ENCODE measurements at places on chromosomes 5 and 9. TPM values are rescaled to one million over a fixed set of nuclear protein-coding genes. Genes with fewer than 3 reads are reported as not detected.

FAM221B gene
- not detected for total RNA-seq

HAPLN1 gene
- total RNA-seq, result 0.11 TPM

MROH2B gene
- 0.06 TPM for total RNA-seq

GFRA3 gene
- 0.80 TPM for total RNA-seq

KIF4B gene
- total RNA-seq, result not detected

SPINK4 gene
- not detected for total RNA-seq

NR3C1 gene
- 34.5 TPM for total RNA-seq

ZNF618 gene
- total RNA-seq, result 11.9 TPM

NEUROG1 gene
- not detected for total RNA-seq

PRRX2 gene
- total RNA-seq, result 5.6 TPM

- H3K4me3 ChIP-seq, result no peak overlapping the region
- DNase-seq, result no peak
- H3K4me1 ChIP-seq, result peaks cover 16% of the 10 kb centered on the region
- H3K36me3 ChIP-seq, result peaks cover 34% of the 10 kb centered on the region
Measured at GRCh38 chr5:97163360-97163764, 19.7 kb downstream of the RIOK2 start.

- DNase-seq, result no peak
- H3K36me3 ChIP-seq, result no peaks in the 10 kb centered on the region
- no peak overlapping the region for H3K4me3 ChIP-seq
- no peak overlapping the region for H3K27ac ChIP-seq
- no peaks in the 10 kb centered on the region for H3K4me1 ChIP-seq
- H3K27me3 ChIP-seq, result no peaks in the 10 kb centered on the region
Measured at GRCh38 chr5:143641549-143642355, 170.2 kb upstream of the HMHB1 start.

GRCh38 chr5:156498226-156498980, 171.4 kb downstream of the SGCD start:
- no peak for DNase-seq
- no peak overlapping the region for H3K4me3 ChIP-seq
- H3K27ac ChIP-seq, result no peak overlapping the region
- no peaks in the 10 kb centered on the region for H3K4me1 ChIP-seq
- H3K27me3 ChIP-seq, result no peaks in the 10 kb centered on the region
- H3K36me3 ChIP-seq, result no peaks in the 10 kb centered on the region

DNA sequence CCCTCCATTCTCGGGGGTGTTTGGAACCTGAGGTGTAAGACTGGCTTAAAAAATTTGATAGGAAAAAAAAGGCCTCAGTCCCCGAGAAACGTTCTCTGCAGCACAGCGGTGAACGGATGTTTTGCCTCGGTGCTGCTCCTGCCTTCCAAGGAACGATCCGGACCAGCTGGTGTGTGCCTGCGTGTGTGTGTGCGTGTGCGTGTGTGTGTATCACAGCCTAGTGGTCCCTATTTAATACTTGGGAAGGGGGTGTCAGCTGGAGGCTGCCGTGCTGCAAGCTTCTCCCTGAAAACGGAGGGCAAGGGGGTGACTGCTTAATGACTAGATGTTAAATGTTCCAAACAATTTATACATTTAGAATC, 76.9 kb downstream of the LHX2 start:
- no peak for DNase-seq
- H3K27ac ChIP-seq, result no peak overlapping the region
- H3K4me1 ChIP-seq, result no peaks in the 10 kb centered on the region
- no peak overlapping the region for H3K4me3 ChIP-seq
- no peaks in the 10 kb centered on the region for H3K27me3 ChIP-seq

GRCh38 chr5:136730426-136730825, 365.1 kb upstream of the TRPC7 start:
- no peak for DNase-seq
- no peak overlapping the region for H3K4me3 ChIP-seq
- no peak overlapping the region for H3K27ac ChIP-seq
- H3K4me1 ChIP-seq, result no peaks in the 10 kb centered on the region
- H3K27me3 ChIP-seq, result no peaks in the 10 kb centered on the region

GRCh38 chr5:105684799-105685198, 1985.9 kb downstream of the EFNA5 start:
- H3K4me3 ChIP-seq, result no peak overlapping the region
- no peak overlapping the region for H3K27ac ChIP-seq
- no peaks in the 10 kb centered on the region for H3K27me3 ChIP-seq

DNA sequence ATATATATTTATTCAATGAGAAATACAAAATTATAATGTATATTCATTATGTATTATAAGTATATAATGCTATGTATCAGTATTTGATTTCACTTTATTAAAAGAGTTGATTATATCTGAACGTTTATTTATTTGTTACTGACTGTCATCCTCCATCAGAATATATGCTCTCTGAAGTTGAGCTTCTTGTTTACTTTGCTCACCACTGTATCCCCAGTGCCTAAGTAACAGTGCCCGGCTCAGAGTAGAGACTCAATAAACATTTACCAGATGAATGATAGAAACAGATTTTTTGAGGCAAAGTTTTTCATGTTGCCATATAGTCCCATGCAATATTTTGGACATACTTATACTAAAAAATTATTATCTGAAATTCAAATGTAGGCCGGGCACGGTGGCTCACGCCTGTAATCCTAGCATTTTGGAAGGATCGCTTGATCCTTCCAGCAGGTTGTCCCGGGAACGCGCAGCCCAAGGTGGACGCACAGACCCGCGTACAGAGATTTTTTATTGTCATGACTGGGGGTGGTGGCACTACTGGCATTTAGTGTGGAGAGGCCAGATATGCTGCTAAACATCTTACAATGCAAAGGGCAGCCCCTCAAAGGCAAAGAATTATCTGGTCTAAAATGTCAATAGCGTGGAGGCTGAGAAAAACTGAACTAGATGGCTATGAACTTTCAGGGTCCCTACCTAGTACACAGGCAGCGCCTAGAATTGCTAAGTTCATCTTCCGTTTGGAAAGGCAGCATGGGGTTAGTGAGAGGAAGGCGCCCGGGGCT, 761 bp upstream of the DNAJC25 start:
- H3K27ac ChIP-seq, result no peak overlapping the region
- no peak for DNase-seq
- peaks cover 34% of the 10 kb centered on the region for H3K4me1 ChIP-seq

DNA sequence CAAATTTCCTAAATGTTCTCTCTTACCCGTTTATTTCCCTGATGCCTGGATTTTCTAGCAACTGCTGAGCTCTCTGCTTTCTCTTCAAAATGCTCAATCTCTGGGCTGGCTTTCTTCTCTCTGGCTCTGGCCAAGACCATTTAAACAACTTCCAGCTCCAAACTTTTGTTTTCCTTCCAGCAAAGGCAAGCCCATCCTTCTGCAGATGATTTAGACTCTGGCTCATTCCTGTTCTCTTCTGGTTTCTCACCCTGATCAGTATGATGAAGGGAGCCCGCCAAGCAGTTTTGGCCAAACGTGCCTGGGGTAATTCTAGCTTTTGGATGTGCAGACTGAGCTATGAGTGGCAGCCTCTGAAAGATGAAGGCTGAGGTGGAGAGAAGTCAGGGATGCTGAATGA, 78.1 kb downstream of the HSPA4 start:
- no peaks in the 10 kb centered on the region for H3K36me3 ChIP-seq
- no peak overlapping the region for H3K27ac ChIP-seq
- H3K4me3 ChIP-seq, result no peak overlapping the region
- no peaks in the 10 kb centered on the region for H3K4me1 ChIP-seq
- no peaks in the 10 kb centered on the region for H3K27me3 ChIP-seq

GRCh38 chr5:122429545-122430318, 117.7 kb downstream of the SNCAIP start:
- H3K36me3 ChIP-seq, result no peaks in the 10 kb centered on the region
- H3K4me1 ChIP-seq, result no peaks in the 10 kb centered on the region
- H3K27ac ChIP-seq, result no peak overlapping the region

- no peak overlapping the region for H3K27ac ChIP-seq
- no peaks in the 10 kb centered on the region for H3K27me3 ChIP-seq
- DNase-seq, result no peak
Measured at GRCh38 chr5:118553662-118554061, 434.7 kb downstream of the DTWD2 start.

DNA sequence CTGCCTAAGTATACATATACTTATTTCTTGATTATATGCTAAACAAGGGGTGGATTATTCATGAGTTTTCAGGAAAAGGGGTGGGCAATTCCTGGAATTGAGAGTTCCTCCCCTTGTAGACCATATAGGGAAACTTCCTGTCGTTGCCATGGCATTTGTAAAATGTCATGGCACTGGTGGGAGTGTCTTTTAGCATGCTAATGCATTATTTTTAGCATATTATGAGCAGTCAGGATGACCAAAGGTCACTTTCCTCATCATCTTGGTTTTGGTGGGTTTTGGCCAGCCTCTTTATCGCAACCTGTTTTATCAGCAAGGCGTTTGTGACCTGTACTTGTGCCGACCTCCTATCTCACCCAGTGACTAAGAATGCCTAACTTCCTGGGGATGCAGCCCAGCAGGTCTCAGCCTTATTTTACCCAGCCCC, 80.9 kb downstream of the ALDH7A1 start:
- H3K36me3 ChIP-seq, result no peaks in the 10 kb centered on the region
- DNase-seq, result peak; percentile 73
- no peaks in the 10 kb centered on the region for H3K27me3 ChIP-seq
- H3K4me3 ChIP-seq, result no peak overlapping the region

DNA sequence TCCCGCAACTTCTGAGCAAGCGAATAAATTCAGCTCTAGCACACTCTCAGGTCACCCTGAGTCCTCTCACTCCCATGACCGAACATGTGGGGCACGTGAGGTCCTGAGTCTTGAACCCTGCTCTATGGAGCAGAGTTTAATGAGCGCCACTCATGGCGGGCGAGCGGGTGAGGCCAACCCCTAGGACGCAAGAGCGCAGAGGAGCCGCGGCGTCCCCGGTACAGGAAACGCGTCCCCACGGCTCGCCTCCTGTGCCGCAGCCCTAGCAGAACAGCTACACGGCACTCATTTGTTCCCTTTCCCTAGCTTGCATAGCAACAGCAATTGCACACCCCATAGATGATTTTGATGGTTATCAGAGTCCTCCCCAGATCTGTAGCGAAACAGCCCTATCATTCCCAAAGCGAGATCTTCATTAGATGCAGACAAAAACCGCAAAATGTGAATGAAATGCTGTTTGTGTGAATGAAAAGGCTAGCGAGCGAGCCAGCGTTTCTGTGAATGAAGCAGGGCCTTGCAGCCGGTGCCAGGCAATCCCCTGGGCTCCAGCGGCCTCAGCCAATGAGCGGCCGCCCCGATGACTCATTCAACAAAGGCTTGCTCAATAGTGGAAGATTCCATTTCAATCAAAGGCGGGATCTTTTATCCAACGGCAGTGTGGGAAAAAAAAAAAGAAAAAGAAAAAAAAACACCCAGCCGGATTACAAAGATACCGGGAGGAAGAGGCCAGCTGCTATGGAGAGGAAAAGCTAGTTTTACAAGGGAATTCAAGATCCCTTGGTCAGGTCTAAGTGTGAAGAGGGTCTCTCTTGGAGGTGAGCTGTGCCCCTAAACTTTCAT, 1.5 kb upstream of the SHC3 start:
- peak overlapping the region; percentile 20 for H3K4me3 ChIP-seq
- no peaks in the 10 kb centered on the region for H3K36me3 ChIP-seq

- H3K4me1 ChIP-seq, result no peaks in the 10 kb centered on the region
- H3K27me3 ChIP-seq, result no peaks in the 10 kb centered on the region
- H3K36me3 ChIP-seq, result no peaks in the 10 kb centered on the region
- DNase-seq, result no peak
- H3K27ac ChIP-seq, result no peak overlapping the region
Measured at GRCh38 chr5:51185850-51186329, 197.4 kb upstream of the ISL1 start.

GRCh38 chr5:114447084-114447773, 85.4 kb downstream of the KCNN2 start:
- no peak overlapping the region for H3K27ac ChIP-seq
- no peak for DNase-seq
- H3K4me1 ChIP-seq, result no peaks in the 10 kb centered on the region
- H3K36me3 ChIP-seq, result no peaks in the 10 kb centered on the region
- H3K27me3 ChIP-seq, result no peaks in the 10 kb centered on the region
- no peak overlapping the region for H3K4me3 ChIP-seq

DNA sequence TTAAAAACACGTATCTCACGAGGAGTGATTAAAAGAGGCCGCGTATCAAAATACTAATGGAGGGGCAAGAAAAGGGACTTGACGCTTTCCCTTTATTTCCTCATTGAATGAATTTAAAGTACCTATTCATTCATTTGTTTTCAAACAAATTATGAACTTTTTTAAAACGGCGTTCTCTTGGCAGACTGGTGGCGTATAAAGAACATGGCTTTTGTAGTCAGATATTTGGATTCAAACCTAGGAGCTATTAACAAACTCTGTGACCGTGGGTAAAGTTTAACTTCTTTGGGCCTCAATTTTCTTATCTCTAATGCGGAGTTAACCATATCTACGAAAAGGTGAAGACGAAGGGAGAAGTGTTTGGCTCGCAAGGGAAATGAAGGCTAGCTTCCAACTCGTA, 876 bp downstream of the CAAP1 start:
- peak overlapping the region; percentile 85 for H3K4me3 ChIP-seq
- no peak for DNase-seq
- H3K4me1 ChIP-seq, result peaks cover 42% of the 10 kb centered on the region
- peak overlapping the region; percentile 98 for H3K27ac ChIP-seq
- no peaks in the 10 kb centered on the region for H3K36me3 ChIP-seq

All from adrenal gland (tissue), 19 donors.